Neural progenitor cell (in vitro differentiated cells): ENCODE measurements at places on chromosomes 11 and 22.

DNA sequence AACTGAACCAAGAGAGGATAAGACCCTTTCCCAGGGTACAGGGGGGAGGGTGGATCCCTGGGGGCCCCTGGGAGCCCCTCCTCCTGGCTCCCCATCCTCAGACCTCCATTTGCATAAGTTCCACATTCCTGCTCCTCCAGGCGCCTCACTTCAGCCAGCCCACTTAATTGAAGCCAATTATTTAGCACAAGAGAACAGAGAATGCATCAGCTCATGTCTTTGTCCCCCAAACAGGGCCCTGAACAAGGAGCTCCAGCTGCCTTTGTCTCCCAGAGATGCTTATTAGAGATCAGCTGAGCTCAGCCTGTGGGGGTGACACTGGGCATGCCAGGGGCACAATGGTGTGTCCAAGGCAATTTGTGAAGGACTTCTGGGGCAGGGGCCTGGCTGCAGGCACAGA lies 89.9 kb upstream of the PRDM11 start:
- peak; percentile 96 for DNase-seq

GRCh38 chr11:57903441-57904123 lies 120.1 kb upstream of the OR9Q1 start:
- no peak for DNase-seq

DNA sequence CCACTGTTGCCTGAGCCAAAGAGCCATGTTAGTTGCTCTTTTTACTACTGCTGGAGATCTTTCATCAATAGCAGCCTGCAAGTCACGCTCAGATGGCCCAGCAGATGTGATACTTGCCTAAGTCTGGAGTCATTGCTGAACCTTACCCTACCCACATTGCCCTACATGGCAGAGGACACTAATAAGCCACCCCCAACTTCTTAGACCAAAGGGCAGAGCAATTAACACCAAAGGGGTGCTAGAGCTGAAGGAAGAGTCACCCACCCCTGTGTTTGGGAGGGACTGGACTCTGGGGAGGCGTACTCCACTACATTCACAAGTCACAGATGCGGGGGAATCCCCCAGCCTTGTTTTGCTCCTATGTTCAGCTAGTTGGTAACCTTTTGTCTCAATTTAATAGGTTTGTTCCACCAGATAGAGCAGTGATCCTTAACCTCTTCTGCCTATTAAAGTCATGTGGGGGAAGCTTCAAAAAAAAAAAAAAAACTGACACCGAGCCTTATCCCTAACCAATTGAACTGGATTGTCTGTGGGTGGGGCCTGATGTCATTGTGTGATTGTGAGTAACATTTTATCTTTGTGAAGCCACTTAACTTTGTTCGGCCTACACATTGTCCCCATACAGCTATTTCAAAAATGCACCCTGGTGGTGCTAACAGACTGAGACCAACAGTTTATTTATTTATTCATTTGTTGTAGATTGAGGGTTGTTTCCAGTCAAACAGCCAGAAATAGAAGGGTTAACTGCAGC lies 13.1 kb downstream of the ADM start:
- DNase-seq = peak; percentile 29

- DNase-seq = no peak
These were observed 37.4 kb downstream of the CSRP3 start for GRCh38 chr11:19164230-19164855.

DNA sequence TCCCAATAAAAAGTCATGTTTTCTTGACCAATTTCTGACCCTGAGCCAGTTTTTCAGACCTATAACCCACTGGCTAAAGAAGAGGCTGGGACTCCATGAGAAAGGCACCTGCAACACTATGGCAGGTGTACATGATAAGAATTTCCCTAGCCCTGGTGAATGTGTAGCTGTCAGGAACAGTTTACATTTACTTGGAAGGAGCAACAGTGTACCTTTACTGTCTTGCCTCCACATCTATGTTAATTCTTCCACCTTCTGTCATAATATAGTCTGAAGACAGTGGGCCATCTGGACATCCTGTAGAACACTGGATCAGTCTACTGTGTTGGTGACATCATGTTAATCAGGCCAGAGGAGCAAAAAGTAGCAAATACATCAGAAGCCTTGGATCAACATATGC lies 72.1 kb upstream of the CD82 start:
- no peak for DNase-seq

DNA sequence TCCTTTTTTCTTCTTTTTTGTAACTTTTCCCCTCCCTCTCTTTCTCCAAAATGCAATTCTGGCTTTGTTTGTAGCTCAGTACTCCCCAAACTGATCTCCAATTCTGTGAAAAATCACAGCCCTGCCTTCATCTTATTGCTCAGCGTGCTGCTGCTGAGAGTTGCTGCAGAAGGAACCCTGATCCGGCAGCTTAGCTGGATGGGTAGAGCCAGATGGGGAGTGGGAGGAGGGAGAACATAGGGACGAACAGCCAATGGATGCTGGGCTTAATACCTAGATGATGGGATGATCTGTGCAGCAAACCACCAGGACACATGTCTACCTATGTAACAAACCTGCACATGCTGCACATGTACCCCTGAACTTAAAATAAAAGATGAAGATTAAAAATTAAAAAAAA lies 47.5 kb upstream of the E2F8 start:
- DNase-seq = no peak

- no peak for DNase-seq
These were observed 32.6 kb upstream of the CHKA start for GRCh38 chr11:68153742-68154141.
